ENCODE measurements at places on chromosomes 2 and 18.

- no peak for DNase-seq
Measured at GRCh38 chr2:10215393-10215935, 87.2 kb upstream of the HPCAL1 start.

DNA sequence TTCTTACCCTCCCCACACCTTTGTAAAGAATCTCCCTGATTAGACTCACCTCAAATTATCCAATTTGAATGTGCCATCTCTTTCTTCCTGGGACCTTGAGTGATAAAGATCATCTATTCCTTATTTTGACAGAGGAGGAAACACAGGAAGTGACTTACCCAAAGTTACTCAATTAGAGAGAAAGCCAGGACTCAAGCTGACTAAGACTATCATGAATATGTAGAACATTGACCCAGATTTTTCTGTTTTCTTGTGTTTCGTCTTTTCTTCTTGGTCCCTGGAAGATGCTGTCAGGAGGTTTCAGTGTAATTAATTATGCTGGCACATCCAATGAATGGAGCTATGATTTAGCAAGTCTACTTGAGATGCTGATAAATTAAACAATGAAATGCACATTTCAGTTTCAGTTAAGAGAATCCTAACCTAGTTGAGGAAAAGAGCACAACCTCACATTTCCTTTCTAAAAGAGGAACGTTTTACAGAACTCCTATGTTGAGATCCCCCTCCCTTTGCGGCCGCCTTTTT is 380.4 kb downstream of the CLIP4 start:
- no peak for DNase-seq

GRCh38 chr2:241091734-241092445 is 10.2 kb downstream of the MTERF4 start:
- no peak for DNase-seq

DNA sequence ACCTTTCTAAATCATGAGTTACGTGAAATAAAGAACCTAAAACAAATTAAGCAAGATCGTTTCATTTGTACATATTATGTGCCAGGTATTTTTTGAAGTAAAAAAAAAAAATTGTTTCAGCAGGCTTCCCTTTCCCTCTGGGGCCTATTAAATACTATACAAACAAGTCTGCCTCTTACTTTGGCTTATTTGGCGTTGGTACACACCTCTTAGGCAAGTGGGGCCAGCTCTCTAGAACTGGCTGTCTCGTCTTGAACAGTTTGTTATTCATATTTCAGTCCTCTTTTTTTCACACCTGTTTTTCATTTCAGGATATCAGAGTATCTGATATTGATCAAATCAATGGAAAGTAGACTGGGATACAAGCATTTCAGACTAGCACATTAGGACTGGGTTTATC is 27.4 kb upstream of the PPP3R1 start:
- no peak for DNase-seq

Measured in keratinocyte (primary cell).